ENCODE measurements at places on chromosomes 12 and 14. TPM values are rescaled to one million over a fixed set of nuclear protein-coding genes. Genes with fewer than 3 reads are reported as not detected.
A peak's percentile ranks its signal among the peaks of the same experiment; 100 is the strongest.

DNA sequence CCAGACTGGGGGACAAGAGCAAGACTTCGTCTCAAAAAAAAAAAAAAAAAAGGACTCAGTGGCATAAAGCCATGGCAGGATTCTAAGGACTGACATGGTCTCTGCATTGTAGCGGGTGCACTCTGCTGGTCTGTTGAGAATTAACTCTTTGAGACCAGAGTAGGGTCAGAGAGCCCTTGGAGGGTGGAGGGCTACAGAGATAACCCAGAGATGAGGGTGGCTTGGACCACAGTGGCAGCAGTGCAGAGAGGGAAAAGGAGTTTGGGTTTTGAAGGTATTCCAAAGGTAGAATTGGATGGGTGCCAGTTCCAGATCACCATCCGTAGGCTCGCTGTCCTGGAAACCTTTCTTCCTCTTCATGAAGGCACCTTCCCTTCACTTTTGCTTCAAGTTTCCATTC lies 14.3 kb upstream of the DYNC1H1 start:
- DNase-seq, result no peak

SMCO2 gene
- not detected for total RNA-seq

- DNase-seq, result no peak
Measured at GRCh38 chr12:12977231-12977630, 22.8 kb downstream of the HEBP1 start.

A2M gene
- not detected for total RNA-seq

DNA sequence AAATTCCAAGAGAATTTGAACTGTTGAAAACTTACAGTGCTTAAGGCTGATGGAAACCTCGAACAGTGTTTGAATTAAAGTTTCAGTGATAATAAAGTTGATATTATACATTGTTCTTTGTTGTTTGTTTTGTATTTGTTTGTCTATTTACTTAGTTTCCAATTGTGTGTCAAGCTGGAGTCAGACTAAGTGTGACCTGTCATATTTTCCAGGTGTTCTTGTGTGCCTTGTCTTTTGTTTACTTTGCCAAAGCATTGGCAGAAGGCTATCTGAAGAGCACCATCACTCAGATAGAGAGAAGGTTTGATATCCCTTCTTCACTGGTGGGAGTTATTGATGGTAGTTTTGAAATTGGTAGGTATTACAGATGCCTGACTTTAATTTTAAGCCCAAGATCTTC lies 6.0 kb downstream of the SLCO1C1 start:
- no peak for DNase-seq

WNT1 gene
- total RNA-seq, result 1.8 TPM

DNA sequence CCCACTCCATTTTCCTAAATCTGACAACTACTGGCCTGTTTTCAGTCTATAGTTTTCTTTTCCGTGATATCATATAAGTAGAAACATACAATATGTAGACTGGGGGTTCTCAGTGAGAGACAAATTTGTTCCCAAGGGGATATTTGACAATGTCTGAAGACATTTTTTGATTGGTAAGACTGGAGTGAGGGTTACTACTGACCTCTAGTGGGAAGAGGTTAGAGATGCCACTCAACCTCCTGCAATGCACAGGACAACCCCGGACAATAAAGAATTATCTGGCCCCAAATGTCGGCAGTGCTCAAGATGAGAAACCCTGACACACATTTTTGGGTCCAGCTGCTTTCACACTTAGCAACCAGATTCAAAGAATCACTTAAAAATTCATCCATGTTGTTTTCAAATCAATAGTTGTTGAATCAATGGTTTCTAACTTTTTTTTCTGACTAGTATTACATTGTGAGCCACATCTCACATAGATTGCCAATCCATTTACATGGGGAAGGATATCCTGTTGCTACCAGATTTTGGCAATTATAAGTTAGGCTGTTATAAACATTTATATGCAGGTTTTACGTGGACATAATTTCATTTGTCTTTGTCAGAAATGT lies 307.1 kb downstream of the RPL10L start:
- no peak for DNase-seq

GALNT9 gene
- total RNA-seq, result not detected

DNA sequence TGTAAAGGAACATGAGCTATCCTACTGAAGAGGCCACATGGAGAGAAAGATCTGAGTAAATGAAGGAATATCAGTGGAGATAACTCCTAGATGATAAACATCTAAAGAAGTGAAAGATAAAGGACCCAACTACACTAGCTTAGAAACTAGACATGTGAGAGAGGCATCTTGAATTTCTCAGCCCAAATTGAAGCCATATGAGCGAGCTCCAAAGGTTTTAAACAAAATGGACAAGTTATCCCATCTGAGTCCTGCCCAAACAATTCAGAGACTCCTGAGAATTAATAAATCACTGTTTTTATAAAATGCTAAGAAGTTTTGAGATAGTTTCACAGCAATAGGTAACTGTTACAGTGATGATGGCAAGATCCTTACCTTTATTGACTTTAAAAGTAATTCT lies 438.9 kb downstream of the NAV3 start:
- DNase-seq, result no peak

RNASE7 gene
- not detected for total RNA-seq

RIMBP2 gene
- total RNA-seq, result not detected

- DNase-seq, result peak; percentile 16
Measured at GRCh38 chr14:70622111-70622712, 19.5 kb upstream of the TTC9 start.

GRCh38 chr12:101714877-101715444 lies 17.5 kb downstream of the CHPT1 start:
- no peak for DNase-seq

LTBP2 gene
- 0.45 TPM for total RNA-seq

GRCh38 chr14:98594156-98594555 lies 677.8 kb downstream of the BCL11B start:
- DNase-seq, result no peak

TSPAN19 gene
- not detected for total RNA-seq

GRCh38 chr14:50023671-50024490 lies 92.5 kb downstream of the VCPKMT start:
- DNase-seq, result no peak

- no peak for DNase-seq
Measured at GRCh38 chr14:20302042-20302755, 3.6 kb downstream of the TTC5 start.

C12orf57 gene
- 305 TPM for total RNA-seq

DNA sequence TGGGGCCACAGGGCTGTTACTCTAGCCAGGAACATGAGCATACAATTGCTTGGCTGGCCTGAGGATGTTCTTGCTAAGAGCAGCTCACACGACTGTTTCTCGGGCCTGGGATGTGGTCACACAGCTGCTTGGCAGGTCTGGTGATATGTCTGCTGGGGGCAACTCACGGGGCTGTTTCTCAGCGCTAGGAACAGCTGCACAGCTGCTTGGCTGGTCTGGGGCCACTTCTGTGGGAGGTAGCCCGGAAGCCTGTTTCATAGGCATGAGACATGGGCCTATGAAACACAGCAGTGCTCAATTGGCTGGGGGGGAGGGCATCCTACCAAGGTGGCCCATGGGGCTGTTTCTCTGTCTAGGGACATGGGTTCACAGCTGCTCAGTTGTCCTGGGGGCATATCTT lies 73.4 kb upstream of the DDHD1 start:
- DNase-seq, result no peak

DNA sequence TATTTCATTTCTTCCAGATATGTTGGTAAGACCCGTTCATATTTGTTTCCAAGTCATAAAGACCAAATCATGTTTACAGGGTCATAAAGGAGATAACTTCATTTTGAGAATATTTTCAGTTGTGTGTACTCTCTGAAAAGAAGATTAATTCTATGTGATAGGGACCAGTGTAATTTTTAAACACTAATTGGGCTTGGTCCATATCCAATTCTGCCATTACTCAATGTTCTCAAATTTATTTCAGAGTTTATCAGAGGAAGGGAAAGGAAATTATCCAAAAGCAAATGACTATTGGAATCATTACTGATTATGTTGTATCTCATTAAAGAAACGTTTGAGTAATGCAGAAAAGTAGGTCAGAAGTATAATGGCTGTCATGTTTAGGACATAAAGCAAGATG lies 126.8 kb upstream of the DCN start:
- no peak for DNase-seq

LIN7A gene
- not detected for total RNA-seq

GRCh38 chr12:82329508-82329907 lies 28.7 kb downstream of the CCDC59 start:
- DNase-seq, result no peak

DNA sequence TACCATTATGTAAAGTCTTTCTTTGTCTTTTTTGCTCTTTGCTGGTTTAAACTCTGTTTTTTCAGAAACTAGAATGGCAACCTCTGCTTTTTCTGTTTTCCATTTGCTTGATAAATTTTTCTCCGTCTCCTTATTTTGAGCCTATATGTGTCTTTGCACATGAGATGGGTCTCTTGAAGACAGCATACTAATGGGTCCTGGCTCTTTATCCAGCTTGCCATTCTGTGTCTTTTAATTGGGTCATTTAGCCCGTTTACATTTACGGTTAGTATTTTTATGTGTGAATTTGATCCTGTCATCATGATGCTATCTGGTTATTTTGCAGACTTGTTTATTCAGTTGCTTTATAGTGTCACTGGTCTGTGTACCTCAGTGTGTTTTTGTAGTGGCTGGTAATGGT lies 207.9 kb upstream of the TMEM260 start:
- DNase-seq, result no peak

DNA sequence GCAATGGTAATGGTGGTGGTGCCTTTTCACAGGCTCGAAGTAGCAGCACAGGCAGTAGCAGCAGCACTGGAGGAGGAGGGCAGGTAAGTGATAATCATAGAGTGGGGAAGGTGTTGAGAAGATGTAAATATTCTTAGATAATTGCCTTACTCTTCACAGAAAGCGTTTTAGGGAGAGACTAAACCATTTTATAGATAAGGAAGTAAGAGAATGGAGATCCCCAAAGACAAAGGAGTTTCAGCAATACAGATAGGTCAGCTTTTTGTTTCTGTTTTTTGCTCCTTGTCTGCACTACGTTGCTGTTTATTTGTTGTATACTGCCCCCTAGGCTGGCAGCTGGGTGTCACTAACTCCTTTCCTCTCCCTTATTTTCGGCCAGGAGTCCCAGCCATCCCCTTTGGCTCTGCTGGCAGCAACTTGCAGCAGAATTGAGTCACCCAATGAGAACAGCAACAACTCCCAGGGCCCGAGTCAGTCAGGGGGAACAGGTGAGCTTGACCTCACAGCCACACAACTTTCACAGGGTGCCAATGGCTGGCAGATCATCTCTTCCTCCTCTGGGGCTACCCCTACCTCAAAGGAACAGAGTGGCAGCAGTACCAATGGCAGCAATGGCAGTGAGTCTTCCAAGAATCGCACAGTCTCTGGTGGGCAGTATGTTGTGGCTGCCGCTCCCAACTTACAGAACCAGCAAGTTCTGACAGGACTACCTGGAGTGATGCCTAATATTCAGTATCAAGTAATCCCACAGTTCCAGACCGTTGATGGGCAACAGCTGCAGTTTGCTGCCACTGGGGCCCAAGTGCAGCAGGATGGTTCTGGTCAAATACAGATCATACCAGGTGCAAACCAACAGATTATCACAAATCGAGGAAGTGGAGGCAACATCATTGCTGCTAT lies 2.0 kb downstream of the SP1 start:
- DNase-seq, result no peak

GRCh38 chr14:65560340-65561027 lies 148.0 kb downstream of the FUT8 start:
- no peak for DNase-seq

DNA sequence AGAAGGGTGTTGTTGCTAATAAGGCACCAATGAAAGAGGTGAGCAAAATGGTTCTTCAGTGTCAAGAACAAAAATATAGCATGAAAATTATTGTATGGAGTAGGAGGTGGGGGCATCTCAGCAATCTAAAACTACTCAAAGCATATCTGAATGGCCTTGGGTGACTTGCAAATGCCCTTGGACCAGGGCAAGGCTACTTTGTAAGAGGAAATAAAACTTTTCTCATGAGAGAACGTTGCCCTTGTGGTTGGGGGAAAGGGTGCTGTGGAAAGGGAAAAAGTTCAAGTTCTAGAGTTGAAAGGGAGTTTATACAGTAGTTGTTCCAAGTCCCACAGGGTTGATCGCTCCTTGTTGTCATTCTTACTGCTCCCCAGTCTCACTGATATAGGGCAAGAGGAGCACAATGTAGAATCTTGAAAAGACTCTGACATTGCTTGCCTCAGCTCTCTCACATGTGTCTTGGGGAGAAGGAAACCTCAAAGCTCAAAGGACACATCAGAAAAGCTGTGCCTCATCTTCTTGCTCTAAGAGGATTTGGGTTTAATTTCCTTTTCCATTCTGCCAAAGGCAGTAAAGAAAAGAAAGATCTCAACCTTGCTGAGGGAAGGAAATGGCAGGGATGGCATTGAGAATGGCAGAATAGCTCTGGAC lies 270.5 kb downstream of the DUSP6 start:
- no peak for DNase-seq

DNA sequence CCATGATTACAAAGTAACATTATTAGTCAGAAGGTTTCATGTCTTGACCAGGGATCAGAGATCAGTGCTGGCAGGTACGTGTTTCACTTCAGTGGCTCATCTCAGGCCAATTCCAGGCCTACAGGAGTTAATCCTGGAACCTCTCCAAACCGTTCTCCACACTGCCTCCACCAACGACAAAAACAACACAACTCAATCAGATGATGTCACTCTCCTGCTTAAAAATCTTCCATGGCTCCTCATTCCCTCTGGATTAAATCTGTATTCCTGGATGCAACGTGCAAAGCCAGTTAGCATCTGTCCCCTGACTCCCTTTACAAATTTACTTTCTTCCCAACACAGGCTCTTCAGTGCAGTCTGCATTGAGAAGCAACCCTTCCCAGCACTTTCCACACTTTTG lies 34.3 kb upstream of the TXNRD1 start:
- DNase-seq, result no peak

SOAT2 gene
- 0.49 TPM for total RNA-seq

GRCh38 chr14:24058260-24058950 lies 6.6 kb downstream of the CARMIL3 start:
- no peak for DNase-seq

ALX1 gene
- total RNA-seq, result not detected

DDIT3 gene
- total RNA-seq, result 145 TPM

DNA sequence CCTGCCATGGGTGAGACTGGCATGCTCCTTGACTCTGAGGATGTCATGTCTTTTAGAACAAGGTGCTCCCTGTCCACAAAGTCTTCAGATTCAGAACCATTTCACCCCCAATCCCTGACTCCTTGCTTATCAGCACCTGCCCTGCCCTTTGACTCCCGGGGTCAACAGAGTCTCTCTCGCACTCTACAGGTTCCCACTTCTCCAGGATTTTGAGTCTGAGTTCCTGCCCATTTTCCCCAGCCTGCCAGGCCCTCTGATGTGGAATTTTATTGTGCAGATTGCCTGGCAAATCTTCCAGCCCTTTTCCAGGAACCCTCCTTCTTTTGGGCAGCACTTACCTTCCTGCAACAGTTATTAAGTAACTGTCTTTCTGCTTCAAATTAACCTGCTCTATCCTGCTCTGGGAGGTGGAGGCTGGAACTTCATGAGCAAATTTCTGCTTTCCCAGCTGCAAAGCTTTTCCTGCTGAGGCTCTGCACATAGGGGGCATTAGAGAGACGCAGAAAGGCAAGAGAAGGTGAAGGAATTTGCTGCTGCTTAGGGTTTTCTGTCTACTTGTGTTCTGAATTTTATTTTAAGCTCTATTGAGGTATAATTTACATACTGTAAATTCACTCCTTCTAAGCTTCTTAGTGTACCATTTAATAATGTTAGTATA lies 259.1 kb downstream of the PCNX1 start:
- DNase-seq, result no peak

GRCh38 chr14:52553671-52554575 lies 1.3 kb downstream of the GPR137C start:
- DNase-seq, result peak; percentile 84

GRCh38 chr14:26835979-26836570 lies 238.2 kb upstream of the NOVA1 start:
- DNase-seq, result no peak

ESYT1 gene
- total RNA-seq, result 90.3 TPM

All from CD4-positive, alpha-beta T cell (primary cell).